ENCODE measurements at places on chromosomes 3 and 15. TPM values are rescaled to one million over a fixed set of nuclear protein-coding genes. Genes with fewer than 3 reads are reported as not detected.

The SAMD7 gene
- total RNA-seq, result not detected

The LCTL gene
- total RNA-seq, result 0.16 TPM

The GPR62 gene
- total RNA-seq, result 0.62 TPM

The DLG1 gene
- 142 TPM for total RNA-seq

The EPHA3 gene
- 349 TPM for total RNA-seq

The PEX5L gene
- total RNA-seq, result 49.6 TPM

The XXYLT1 gene
- total RNA-seq, result 24.2 TPM

The JAGN1 gene
- 17.8 TPM for total RNA-seq

The PTX3 gene
- 10.9 TPM for total RNA-seq

- no peak for DNase-seq
Observed at GRCh38 chr3:170738766-170739165, 131.2 kb downstream of the RPL22L1 start.

DNA sequence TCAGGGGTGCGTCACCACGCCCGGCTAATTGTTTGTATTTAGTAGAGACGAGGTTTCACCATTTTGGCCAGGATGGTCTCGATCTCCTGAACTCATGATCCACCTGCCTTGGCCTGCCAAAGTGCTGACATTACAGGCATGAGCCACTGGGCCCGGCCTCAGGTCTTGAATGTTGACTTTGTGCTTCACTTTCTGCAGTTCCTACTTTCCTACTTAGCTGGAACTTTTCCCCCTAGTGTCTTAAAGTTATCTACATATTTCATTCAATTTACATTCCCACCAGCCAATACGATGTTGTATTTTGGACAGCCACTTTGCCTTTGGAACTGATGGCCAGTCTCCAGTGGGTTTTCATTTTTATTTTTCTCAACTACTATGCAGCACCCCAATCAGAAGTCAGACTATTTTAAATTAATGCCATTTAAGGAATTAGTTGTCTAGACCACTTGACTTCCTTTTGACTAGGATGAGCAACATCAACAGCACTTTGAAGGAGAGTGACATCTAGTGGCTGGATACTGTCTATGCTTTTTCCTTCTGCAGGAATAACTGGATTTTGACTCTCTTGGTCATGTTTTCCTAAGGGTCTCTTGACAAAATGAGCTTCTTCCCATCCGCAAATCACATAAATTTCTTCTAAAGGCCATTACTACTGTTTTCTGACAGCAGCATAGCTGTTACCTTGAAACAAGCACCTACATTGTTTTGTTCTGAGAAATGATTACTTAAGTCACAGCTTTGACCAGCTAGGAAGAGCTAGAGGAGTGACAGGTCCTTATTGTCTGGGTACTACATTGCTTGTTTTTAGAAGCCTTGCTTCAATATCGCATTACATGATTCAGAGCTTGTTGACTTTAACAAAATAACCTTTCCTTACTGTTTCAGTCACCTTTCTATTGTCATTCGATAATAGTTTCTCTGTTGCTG lies 140.2 kb downstream of the ITPR1 start:
- DNase-seq, result no peak

DNA sequence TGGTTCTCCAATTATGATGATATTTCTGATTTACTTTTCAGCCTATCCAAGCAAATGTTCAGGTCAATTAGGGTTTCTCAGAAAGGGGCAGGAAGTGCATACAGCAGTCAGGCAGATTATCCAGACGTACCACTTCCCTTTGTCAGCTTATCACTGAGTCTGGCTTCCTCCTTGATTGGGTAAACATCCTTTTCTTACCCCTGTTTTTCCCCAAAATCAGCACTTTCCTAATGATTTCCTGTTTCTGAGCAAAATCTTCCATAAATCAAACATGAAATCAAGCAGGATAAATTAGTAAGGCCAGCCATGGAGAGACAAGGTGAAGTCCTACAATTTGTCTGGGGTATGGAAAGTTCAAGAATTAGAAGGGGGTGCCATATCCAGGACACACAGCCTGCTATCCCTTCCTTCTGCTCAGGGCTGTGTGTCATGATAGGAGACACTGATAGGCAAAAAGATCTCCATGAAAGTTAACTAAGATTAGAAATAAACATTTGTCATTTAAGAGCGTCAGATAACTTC lies 29.0 kb downstream of the ADIPOQ start:
- DNase-seq, result no peak

DNA sequence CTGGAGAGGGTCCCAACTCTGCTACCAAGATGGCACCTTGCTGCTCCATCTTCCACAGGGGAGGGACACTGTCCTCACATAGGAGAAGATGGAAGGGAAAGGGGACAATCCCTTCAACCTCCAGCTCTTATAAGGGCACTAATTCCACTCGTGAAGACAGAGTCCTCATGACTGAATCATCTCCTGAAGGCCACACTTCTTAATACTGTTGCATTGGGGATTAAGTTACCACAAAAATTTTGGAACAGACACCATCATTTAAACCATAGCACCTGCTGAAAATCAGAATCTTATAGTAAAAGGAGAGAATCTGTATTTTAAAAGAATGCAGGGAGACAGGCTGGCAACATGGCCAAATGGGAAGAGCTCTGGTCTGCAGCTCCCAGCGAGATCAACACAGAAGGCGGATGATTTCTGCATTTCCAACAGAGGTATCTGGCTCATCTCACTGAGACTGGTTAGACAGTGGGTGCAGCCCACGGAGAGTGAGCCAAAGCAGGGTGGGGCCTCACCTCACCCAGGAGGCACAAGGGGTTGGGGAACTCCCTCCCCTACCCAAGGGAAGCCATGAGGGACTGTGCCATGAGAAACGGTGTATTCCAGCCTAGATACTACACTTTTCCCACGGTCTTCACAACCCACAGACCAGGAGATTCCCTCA lies 69.4 kb upstream of the LIPC start:
- no peak for DNase-seq

GRCh38 chr15:101479851-101480612 lies 9.5 kb downstream of the PCSK6 start:
- DNase-seq, result peak; percentile 76

DNA sequence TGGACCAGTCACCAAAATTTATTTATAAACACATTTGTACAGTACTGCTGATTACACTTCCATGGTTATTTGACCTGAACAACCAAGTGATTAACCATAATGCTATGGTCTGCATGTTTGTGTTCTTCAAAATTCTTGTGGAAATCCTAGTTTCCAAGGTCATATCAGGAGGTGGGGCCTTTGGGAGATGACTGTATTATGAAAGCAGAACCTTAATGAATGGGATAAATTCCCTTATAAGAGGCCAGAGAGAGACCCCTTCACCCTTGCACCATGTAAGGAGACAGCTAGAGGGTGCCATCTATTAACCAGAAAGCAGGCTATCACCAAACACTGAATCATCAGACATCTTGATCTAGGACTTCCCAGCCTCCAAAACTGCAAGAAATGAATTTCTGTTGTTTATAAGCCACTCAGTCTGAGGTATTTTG lies 1.9 kb downstream of the SCAPER start:
- no peak for DNase-seq

DNA sequence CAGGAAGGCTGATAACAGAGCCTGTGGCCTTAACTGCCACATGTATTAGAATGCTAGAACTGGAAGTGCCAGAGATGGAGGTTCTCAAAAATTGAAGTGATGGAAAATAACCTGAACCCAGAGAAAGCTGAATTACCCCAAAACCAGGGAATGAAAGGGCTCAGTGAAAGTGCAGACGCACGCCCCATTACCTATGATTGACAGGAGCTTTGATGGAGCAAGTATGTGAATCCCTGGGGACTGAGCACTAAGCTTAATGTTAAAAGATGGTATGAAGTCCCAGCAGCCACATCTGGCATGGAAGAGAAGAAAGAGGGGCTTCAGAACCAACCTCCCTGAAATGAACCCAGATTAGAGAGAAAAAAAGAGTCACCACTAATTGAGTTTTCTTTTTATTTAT lies 118.4 kb upstream of the FHIT start:
- DNase-seq, result no peak

- DNase-seq, result no peak
Observed at GRCh38 chr15:73321496-73322450, 47.0 kb downstream of the HCN4 start.

GRCh38 chr15:63663906-63664305 lies 66.7 kb downstream of the FBXL22 start:
- DNase-seq, result no peak

- no peak for DNase-seq
Observed at GRCh38 chr3:185757176-185757575, 67.7 kb downstream of the IGF2BP2 start.

DNA sequence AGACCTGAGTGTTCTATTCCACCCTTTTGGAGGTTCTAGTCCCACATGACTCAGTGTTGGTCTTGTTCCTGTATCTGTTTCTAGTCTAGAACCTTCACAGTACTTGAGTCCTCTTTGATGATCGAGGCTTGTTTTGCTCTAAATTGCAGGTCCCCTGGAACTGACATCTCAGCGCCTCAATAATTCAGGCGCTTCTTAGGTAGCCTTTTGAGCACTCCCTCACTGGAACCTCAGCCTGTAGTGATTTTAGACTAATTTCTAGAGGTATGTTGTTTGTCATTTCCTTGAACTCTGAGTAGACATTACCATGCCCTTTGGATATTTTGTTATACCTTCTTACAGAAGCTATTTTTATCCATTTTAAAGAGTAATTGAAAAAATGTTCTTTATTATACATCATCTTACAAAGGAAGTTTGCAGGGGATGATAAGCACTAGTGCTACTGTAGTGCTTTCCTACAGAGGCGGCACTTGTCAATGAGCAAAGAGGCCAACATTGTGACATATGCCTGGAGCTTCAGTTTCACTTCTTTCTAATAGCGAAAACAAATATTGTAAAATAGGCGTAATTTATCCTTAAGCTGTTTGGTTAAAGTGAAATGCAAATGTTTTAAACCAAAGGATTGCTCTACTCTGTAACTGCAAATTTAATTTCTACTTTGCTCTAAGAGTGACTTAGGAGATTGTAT lies 75.7 kb downstream of the EFL1 start:
- DNase-seq, result no peak

DNA sequence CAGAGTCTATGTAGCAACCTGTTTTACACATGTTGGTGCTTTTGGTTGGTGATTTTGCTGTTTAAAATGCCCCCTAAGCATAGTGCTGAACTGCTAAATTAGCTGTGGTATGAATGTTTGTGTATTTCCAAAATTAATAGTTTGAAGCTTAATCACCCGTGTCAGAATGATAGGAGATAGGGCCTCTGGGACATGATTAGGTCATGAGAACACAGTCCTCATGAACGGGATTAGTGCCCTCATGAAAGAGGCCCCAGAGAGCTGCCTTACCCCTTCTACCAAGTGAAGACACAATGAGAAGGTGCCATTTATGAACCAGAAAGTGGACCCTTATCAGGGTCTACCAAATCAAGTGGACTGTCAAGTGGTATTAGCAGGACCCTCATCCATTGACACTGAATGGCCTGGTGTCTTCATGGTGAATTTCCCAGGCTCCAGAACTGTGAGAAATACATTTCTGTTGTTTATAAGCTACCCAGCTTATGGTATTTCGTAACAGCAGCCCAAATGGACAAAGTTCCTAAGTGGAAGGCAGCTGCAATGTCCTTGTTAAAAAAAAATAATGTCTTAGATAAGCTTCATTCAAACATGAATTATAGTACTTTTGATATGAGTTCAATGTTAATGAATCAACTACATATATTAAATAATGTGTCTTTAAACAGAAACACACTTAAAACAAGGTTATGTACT lies 37.7 kb upstream of the FRMD4B start:
- no peak for DNase-seq

- no peak for DNase-seq
Observed at GRCh38 chr3:16928386-16929132, 43.8 kb downstream of the PLCL2 start.

DNA sequence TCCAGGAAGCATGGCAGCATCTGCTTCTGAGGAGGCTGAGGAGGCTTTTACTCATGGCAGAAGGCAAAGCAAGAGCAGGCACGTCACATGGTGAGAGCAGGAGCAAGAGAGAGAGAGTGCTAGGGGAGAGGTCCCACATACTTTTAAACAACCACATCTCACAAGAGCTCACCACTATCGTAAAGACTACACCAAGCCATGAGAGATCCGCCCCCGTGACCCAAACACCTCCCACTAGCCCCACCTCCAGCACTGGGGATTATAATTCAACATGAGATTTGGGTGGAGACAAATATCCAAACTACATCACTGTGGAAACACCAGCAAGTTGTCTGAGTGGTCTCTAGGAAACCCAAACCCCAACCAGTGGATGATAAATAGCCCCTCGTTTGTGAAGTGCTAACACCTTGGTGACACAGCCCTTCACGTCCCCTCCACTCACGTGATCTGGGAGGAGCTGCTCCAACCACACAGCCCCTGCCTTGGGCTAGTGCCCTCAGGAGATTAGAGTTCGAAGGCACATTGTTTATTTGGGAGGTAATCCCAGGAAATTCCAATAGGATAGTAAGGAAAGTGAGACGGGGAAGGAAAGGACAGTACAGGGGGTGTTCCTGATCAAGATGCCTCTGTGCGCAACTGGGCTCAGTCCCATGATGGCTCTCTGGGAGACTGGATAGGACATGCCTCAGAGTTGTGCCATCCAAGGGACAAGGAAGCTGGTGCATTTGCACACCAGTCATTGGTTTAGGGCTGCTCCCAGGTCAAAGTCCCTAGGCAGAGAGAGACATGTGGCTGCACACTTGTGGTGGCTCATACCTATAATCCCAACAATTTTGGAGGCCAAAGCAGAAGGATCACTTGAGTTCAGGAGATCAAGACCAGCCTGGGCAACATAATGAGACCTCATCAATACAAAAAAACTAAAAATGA lies 80.6 kb upstream of the CTNNB1 start:
- no peak for DNase-seq

GRCh38 chr15:48225771-48226170 lies 19.7 kb downstream of the SLC12A1 start:
- DNase-seq, result no peak

DNA sequence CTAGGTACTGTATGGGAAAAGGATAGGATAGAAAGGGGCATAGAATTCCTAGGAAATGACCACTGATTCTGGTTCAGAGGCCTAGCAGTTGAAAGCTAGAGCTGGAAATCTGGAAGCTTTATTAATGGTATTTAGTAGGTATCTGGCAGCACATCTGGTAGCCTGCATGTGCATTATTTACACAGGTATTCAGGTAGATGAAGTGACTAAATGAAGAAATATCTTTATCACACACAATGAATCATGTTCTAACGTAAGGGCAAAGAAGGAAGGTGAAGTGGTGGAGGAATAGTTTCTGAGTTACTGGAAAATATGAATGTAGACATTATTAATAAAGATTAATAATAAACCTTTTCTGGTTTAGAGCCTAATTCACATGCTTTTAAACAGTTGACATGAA lies 119.9 kb downstream of the MBNL1 start:
- DNase-seq, result no peak

DNA sequence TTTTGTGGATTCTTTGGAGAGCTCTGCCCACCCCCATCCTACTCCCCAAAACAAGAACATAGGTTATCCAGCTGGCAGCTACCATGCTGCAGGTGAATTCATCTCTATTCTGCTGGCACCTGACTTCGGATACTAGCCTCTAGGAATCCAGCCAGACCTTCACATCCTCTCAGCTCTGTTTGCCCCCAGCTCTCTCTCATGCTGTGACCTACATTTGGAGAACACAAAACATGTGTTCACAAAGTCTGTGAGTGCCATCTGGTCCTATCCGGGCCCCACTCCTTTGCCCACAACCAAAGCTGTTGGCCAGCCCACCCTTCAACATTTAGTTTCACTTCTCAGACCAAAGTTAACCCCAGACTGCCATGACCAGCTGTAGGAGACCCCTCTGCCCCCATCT lies 89.4 kb upstream of the C3orf80 start:
- no peak for DNase-seq
